T1000 (cell line): ENCODE measurements at places on chromosomes 6 and 20.

GRCh38 chr6:13827032-13827431 is 12.7 kb upstream of the MCUR1 start:
- DNase-seq: no peak

DNA sequence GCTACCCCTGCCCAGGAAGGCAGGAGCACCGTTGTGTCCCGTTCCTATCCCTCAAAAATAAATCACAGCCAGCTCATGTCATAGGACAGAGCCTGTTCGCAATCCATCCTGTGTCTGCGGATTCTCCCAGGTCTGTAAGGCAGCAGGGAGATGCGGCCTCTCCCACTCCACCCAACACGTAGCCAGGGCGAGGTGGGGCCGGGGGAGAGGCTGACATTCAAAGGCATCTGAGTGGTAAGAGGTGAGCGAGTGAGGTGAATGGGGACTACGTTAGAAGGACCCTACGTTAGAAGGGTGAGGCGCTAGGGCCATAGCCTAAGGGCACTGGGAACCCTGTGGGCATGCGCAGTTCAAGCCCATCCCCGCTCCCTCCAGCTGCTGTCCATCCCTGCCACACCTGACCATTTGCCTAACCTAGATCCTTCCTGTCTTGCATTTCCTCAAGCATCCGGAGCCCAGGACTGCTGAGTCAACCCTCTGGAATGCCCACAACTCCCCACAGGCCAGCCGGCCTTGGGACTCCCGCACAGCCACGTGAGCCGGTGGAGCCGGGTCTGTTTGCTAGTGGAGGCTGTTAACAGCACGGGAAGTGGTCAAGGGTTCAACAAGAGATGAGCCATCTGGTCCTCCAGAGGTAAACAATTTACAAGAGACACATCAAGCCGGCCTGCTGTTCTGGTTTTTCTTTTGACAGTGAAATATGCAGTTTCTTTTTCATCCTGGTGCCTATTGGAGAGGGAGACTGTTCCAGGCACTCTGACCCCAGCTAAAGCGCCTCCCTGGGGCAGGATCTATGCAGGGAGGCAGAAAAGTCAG is 45.9 kb downstream of the RIPOR3 start:
- DNase-seq: peak; percentile 97

- DNase-seq: no peak
Measured at GRCh38 chr6:257774-258173, 34.5 kb upstream of the DUSP22 start.

DNA sequence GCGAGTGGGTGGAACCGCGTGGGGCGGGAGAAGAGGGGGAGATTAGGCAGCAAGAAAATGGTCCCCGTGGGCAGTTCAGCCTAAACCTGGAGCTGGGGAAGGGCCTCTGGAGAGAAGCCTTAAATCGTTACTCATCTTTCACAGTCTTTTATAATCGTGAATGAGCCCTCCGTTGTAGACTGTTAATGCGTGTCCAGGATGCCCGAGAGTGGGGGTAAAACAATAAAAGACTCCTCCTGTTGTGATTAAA is 11.0 kb upstream of the ELOVL5 start:
- no peak for DNase-seq

- no peak for DNase-seq
Measured at GRCh38 chr6:17178326-17178725, 76.5 kb downstream of the STMND1 start.

DNA sequence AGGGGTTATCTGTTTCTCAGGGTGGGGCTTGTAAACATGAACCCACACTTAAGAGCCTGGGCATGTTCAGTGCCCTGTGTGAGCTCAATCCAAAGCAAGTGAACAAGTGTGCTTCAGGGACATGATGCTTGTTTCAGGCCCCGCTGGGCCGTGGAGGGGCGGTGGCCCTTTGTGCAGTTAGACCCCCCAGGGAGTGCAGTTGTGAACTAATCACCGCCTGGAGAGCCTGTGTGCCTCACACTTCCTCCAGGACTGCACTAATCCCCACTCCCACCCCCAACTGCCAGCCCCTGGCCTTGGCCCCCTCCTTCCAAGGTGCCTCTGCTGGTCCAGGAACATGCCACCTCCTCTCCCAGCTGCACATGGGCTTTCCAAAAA is 58.1 kb downstream of the RREB1 start:
- DNase-seq: no peak

DNA sequence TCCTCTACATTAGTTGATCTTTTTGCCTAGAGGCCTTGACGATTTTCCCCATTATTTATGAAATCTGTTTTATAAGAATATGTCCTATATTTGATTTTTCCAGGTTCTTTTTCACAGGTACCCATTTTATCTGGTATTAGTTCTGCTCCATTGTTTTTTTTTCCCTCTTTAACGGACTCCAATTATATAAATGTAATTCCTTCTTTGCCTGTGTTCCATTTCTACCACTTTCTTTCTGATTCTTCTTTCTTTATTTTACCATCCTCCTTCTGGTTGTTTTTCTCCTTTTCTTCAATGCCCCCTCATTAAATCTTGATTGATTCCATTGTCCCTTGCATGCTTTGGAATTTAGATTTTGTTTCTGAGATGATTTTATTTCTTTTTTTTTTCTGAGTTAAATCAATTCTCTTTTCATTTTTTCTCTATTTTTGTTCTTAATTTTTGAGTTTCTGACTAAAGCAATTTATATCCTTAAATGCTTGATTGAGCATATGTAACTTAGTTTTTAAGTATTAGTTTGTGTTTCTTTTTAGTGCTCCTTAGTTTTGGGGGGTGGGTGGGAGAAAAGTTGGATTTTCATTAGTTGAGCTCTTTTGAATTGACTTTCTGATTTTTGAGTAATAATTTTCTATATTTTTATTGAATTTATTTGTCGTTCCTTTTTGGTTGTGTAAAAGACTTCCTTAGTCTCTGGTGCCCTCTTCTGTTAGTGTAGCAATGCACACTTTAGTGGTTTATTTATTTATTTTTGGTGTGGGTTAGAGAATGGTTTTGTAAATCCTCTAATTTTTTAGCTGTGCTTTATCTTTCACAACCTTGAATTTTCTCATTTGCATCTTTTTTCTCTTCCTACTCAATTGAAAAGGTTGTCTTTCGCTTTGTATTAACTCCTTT is 140.8 kb downstream of the FARS2 start:
- DNase-seq: no peak

GRCh38 chr6:87755708-87756671 is 54.0 kb upstream of the AKIRIN2 start:
- no peak for DNase-seq

- no peak for DNase-seq
Measured at GRCh38 chr20:4011226-4011975, 4.0 kb downstream of the RNF24 start.

- no peak for DNase-seq
Measured at GRCh38 chr6:96478695-96479094, 42.9 kb upstream of the UFL1 start.

GRCh38 chr6:156336089-156336488 is 441.1 kb upstream of the ARID1B start:
- peak; percentile 13 for DNase-seq
